ENCODE measurements at places on chromosomes 1 and 21.

DNA sequence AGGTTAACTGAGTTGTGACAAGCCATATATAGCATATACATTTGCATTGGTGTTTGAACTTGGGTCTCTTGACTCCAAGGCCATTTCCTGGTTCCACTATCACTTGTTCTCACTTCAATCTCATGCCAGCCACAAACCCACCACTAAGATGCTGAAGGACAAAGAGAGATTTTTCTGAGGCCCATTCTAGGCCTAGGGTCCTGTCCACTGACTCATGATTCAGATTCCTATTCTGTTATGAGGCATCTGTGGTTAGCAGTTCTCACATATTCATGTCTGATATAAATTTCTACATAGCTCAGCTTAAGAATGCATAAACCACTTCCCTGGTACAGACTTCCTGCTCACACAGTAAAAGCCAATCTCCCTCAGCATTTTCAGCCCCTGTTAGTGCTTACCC is 326.1 kb upstream of the BEND5 start:
- DNase-seq, result no peak

DNA sequence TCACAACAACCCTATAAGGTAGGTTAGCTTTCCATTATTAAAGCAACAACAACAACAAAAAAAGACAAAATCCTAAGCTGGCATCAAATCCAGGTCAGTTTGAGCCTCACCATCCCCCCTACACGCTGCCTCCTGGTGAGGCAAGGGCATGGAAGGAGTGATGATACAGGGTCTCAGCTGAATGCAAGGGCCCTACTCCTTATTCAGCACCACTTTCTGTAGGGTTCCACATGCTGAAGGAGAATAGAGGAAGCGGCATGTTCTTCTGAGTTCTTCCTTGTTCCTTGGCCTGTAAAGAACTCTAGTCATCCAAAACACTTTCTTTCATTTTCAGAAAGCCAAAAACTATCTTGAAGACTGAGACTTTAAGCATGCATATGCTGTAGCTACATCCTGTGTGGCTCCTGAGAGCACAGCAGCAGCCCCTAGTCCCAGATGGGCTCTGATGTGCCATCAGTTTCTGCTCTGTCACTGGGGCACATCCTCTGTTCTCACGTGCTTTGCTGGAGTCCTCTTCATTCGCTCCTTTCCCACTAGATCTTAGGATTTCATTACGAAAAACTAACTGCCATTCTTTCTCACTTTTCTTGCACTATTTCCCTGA is 6.2 kb downstream of the ILDR2 start:
- no peak for DNase-seq

DNA sequence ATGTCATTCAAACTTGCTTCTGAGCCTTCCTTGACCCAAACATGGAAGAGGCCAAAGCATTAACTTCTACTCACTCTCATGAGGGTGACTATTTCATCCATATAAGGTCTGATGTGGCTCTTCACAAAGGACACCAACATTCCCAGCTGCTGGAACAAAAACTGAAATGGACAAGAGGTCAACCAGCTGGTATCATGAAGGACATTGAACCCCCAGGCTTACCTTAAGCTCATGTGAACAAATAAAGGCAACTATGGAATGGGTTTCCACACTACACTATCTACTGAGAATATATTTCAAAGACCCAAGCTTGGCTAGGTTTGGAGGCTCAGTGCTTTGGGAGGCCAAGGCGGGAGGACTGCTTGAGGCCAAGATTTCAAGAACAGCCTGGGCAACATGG is 26.9 kb downstream of the ANGPTL7 start:
- DNase-seq, result no peak

DNA sequence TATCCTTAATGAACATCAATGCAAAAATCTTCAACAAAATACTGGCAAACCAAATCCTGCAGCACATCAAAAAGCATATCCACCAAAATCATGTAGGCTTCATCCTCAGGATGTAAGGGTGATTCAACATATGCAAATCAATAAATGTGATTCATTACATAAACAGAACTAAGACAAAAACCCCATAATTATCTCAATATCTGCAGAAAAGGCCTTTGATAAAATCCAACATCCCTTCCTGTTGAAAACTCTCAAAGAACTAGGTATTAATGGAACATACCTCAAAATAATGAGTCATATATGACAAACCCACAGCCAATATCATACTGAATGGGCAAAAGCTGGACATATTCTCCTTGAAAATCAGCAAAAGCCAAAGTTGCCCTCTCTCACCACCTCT is 54.6 kb upstream of the DEPDC1 start:
- no peak for DNase-seq

DNA sequence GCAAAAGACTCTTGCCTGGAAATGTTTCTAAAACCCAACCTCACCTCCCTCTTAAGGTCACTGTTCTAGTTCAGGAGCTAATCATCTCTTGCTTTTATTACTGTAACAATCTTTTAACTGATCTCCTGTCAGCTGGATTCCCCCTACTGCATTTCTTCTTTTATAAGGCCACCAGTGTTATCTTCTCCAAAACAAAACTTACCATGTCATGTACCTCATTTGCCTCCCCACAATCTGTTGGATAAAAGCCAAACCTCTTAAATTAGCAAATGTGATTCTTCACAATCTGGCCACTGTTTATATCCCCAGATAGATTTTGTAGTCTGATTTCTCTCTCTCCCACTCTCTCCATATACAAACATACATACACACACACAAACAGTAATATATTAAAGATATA is 143.3 kb downstream of the DENND1B start:
- no peak for DNase-seq

DNA sequence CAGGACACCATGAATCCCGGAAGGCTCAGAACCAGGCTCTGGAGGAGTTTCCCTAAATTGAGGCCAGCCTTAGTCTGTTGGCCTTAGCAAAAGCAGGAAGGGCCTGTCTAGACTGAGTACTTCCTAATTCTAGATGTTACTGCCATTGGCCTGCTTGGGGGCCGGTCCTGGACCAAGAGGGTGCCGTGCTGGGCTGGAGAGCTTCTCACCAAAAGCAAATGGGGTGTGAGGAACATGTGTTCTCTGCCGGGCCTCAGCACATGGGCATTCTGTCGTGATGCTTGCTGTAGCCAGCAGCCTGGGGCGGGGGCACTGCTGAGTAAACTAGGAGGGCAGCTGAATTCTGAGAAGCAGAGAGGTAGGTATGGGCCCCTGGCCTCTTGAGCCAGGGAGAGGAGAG is 35.7 kb upstream of the MAN1C1 start:
- no peak for DNase-seq

DNA sequence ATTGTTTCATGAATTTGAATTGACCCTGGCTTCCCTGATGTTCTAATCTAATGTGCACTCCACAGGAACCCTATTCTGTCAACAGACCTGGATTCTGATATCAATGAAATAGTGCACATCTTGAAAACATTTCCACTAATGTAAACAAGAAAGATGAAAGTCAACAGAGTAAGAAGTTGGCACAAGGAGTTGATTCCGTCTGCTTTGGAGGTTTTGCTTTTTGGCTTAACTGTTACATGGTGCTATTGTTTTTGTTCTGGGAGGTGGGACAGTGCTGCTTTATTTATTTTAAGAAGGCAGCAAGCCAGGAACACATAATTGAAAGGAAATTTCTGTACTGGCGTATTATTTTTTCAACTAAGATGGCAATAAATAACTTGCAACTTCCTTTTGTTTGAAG is 73.3 kb downstream of the LEPR start:
- no peak for DNase-seq

All from left ventricle myocardium superior (tissue), 1 donor.